ENCODE measurements at places on chromosomes 16 and 17.
A peak's percentile ranks its signal among the peaks of the same experiment; 100 is the strongest.

DNA sequence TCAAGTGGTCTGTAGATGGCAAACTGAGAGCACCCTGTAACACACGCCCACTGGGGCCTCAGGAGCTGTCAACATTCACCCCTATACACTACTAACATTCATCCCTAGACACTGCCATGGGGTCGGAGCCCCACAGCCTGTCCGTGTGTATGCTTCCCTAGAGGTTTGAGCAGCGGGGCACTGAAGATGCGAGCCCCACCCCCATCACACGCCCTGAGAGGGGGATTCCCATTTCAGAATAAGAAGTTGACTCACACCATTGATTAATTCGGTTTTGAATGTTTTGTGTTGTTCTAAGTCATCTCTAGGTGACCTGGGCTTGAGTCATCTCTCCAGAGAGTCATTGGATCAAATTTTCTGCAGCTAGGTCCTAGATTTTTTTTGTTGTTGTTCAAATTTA is 37.3 kb upstream of the MMD start:
- DNase-seq = no peak

DNA sequence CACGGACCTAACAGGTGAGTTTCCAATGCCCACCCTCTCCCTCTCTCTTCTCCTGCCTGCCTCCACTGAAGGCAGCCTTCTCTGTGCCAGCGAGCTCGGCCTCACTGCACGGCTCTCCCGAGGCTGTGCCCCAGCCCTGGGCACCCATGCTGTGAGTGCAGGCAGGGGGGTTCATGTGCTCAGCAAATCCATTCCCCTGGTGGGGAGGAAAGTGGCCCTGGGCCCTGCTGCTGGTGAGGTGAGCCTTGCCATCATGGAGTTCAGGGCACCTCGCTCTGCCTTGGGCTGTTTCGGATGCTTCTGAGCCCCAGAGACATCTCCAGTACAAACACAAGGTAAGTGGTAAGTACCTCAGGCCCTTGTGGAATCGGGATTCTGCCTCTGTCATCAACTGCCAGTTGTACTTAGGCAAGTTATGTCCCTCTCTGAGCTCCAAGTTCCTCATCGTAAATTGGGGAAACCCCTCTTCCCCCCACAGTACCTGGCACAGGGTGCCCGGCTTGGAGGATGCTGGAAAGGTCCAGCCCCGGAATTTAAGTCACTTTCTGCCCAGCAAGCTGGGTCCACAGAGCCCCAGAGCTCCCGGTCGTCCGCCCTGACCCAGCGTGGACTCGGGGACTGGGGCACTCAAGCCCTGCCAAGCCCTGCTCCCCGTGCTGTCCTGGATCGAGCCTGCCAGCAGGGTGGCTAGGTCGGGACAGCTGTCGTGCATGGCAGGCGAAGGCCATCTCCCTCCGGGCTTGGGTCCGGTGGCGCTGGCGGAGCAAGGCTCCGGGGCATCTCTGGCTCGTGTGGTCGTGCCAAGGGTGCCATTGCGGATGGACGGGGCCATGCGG is 684 bp upstream of the NUDT16L1 start:
- no peak for DNase-seq

DNA sequence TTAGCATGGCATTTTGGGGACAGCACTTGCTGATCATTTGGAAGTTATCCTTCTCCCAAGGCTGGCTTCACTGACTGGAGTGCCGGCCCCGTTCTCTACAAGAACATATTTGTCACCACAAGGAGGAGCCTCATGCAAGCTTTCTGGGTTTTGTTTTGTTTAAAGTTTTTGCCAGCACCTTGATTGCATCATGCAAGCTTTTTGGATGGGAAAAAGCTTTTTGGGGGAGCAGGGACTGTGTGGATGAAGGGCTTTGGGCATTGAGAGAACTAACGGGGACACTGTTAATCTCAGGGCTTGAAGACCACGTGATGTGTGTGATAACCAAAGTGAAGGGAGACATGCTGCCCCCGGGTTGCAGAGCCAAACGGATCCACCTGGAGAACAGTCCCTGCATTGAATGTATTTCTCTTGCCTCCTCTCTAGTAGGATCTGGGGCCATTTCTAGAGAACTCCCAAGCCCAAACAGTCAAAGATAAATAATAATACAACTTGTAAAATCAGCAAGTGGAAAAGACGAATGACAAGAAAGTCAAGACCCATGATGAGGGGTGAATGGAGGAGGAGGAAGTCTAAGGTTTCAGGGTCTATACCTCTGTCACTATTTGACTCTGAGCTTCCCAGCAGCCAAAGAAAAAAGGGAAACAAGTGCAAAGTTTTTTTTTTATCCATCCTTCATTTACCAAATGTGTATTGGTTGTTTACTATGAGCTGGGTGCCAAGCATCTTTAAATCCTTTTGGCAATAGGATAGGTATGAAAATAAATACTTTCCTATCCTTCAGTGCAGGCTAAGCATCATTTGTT is 17.2 kb downstream of the TMEM114 start:
- no peak for DNase-seq

GRCh38 chr17:58317421-58318064 is 11.1 kb downstream of the TSPOAP1 start:
- DNase-seq = peak; percentile 77

DNA sequence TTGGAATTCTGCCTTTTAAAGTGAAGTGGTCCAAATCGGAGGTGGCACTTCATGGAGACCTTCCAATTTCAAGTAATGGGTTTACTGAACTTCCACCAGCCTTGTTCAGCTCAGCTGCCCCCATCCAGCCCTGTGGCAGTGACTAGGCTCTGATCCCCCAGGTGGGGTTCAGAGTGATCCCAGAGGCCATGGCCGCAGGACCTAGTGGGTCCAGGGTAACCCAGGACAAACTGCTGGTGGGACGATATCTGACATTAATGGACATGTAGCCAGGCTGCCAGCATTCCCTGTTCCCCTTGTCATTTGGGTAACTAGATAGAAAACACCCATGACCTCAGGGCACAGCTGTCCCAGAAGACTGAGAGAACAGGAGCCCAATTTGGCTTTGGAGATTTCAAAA is 209.9 kb downstream of the GSG1L start:
- no peak for DNase-seq

DNA sequence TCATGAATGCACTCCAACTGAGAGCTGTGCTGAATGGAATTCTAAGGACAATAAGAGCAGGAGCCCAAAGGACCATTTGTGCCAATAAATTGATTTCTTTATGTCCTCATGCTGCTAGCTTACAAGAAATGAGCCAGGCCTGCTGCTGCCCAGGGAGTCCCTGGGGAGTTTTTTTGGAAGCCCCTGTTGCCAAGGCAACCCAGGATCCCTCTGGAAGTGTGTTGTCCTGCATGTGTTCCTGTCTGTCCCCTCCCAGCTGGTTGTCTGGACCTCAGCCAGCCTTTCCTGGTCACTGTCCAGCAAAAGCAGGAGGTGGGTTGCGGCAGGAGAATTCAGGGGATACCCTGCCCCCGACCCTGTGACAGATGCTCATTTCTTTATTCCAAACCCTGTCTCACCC is 51.0 kb upstream of the GPRC5B start:
- no peak for DNase-seq

GRCh38 chr17:5179003-5179402 is 12.7 kb downstream of the ZNF594 start:
- DNase-seq = no peak

Measured in activated CD4-positive, alpha-beta T cell treated with anti-CD3 and anti-CD28 coated beads, Interleukin-2, amount 10 ng/mL, durations not matched to agents 7 days and 5 days (primary cell).